ENCODE measurements at places on chromosomes 3 and 15. TPM values are rescaled to one million over a fixed set of nuclear protein-coding genes. Genes with fewer than 3 reads are reported as not detected.

The ST8SIA2 gene
- total RNA-seq = not detected

The PLA2G4E gene
- not detected for total RNA-seq

The FSIP1 gene
- total RNA-seq = 0.29 TPM

The GCHFR gene
- 37.3 TPM for total RNA-seq

The GRAMD2A gene
- not detected for total RNA-seq

The CLDN16 gene
- total RNA-seq = not detected

All from K562 (cell line).